ENCODE measurements at places on chromosomes 11 and 22.

GRCh38 chr22:27460591-27461347 lies 340.8 kb downstream of the MN1 start:
- no peak for DNase-seq

- no peak for DNase-seq
Measured at GRCh38 chr11:70244698-70245097, 25.8 kb upstream of the PPFIA1 start.

DNA sequence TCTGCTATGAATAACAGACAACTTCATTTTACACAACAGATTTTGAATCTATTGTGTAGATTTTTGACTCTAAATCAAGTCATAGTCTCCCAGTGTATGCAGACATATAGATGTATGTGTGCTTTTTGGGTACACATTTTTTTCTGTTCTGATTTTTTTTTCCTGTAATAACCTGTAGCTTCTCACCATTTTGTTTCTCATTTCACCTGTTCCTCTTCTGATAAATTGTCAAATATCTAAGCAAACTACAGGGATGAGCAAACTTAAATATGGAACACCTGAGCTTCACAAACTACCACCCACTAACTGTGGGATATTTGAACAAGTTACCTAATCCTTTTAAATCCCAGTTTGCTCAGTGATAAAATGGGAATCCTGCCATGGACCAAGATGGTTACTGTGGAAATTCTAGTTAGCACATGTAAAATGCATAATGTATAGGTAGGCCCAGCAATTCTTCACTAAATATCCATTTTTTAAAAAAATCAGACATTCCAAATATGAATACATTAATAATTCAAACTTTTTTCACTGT lies 15.7 kb downstream of the LGR4 start:
- no peak for DNase-seq

GRCh38 chr22:46580940-46581537 lies 39.1 kb upstream of the GRAMD4 start:
- no peak for DNase-seq

GRCh38 chr11:32566517-32566916 lies 17.1 kb upstream of the EIF3M start:
- DNase-seq, result no peak

DNA sequence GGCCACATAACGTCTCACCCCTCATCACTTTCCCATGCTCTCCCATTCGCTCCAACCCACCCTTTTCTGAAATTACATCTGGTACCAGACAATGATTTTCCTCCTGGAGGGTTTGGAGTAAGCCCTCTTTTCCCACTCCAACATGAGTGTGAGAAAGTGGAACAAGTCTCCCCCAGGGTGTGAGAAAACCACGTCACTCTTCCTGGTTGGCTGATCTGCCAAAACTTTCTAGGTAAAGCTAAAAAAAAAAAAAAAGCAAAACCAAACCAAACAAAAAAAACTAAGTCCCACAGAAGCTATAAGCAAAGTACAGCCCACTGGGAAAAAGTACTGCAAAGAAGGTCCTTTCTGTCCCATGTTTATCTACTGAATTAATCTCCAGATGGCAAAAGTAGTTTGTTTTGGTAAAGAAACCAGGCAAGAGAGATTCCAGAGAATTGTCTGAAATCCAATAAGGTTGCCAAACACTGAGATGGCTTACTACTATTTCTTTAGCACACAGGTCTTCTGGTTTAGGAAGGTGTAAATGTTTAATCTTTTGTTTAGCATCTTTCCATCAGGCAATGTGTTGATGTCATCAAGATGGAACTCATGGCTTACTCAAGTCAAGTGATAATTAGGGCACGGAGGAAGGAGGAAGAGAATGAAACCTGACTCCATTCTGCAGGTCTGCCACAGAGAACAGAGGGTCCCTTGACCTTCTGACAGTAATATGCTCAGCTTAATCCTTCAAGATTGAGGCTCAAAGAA lies 395.6 kb downstream of the LARGE1 start:
- no peak for DNase-seq

DNA sequence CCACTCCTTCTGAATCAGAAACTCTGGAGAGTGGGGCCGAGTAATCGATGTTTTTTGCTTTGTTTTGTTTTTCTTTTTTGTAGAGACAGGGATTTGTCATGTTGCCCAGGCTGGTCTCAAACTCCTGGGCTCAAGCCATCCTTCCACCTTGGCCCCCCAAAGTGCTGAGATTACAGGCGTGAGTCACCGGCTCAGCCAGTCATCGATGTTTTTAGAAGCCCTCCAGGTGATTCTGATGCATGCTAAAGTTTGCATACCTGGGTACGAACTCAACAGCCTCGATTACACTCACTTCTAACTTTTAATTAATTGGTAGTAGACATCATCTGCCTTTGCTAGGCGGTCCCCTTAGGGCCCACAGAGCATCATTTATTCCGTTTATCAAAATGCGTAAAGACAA lies 50.3 kb downstream of the C11orf71 start:
- no peak for DNase-seq

DNA sequence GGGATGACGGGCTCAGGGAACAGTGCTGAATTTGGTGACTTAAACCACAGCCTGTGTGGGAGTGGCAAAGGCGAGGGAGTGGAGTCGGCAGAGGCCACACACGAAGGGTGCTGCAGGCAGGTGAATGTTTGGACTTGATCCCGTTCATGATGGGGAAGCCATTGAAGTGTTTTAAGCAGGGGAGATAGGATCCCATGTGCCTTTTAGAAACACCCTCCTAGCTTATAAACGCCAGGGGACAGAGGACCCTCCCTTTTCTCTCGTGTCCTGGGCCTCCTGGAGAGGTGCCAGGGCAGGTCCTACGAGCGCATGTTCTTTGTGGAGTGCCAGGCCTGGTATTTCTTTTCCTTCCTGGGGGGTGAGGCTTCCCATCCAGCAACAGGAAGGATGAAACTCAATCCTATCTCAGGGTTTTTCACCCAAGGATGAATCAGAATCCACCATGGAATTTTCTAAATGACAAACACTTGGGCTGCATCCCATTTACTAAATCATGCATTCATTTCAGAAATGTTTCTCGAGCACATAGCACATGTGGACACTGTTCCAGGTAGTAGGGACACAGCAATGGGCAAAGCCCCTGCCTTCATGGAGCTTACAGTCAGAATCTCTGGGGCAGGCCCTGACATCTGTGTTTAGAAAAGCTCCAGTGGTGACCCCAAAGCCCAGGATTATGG lies 59.6 kb downstream of the CHRDL2 start:
- no peak for DNase-seq

DNA sequence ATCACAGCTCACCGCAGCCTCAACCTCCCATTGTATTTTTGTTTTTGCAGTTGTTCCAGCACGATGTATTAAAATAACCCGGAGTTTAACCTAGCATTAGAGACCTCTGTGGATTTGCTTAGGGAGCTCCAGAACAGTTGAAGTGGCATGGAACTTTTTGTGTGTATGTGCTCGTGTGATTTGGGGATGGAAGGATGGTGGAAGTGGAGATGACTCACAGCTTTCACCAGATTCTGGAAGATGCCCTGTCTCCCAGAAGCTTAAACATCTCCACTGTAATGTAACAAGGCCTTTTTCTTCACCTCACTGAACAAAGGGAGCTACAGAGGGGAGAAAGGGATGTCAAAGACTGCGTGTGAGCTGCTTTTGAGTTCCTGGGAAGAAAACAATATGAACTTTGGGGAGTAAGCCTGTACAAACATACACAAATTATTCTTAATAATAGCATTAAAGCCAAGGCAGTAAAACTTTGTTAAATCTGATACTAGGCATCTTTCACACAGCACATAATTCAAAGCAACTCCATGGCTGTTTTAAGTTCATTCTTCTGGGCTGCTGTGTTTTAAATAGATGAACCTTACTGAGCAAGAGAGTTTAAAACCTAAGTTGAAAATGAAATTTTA lies 226.4 kb downstream of the ADAMTS15 start:
- no peak for DNase-seq

GRCh38 chr11:129935723-129936122 lies 40.3 kb upstream of the NFRKB start:
- DNase-seq, result no peak

- DNase-seq, result no peak
Measured at GRCh38 chr11:87437844-87438223, 400.1 kb downstream of the TMEM135 start.

DNA sequence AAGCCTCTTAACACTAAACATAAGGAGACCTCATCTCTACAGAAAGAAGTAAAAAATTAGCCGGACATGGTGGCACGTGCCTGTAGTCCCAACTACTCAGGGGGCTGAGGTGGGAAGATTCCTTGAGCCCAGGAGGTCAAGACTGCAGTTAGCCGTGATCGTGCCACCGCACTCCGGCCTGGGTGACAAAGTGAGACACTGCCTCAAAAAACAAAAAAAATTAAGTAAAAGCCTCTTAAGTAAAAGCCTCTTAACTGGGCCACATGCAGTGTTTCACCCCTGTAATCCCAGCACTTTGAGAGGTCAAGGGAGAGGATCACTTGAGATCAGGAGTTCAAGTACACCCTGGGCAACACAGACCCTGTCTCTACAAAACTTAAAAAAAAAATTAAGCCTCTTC lies 25.7 kb downstream of the CELF1 start:
- DNase-seq, result no peak

GRCh38 chr22:31286360-31287255 lies 5.7 kb downstream of the PIK3IP1 start:
- DNase-seq, result peak; percentile 61

- DNase-seq, result no peak
Measured at GRCh38 chr11:45390407-45390806, 104.3 kb upstream of the SYT13 start.

GRCh38 chr11:75583718-75584658 lies 21.9 kb downstream of the SERPINH1 start:
- DNase-seq, result no peak

DNA sequence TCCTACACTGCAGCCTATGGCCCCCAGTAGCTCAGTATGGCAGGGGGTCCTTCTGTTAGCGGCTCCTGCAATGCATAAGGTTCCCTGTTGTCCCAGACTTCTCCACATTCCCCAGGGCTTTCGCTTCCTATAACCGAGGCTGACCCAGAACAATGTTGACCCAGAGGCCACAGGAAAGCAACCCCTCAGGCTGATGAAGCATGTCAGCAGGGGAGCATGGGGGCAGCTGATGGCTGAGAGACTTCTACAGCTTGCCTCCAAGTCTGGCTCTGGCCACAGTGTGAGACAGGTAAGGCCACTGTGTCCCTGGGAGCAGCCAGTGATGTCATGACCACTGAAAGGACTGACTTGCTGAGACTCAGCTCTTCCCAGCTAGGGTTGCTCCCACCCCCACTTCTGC lies 12.5 kb upstream of the PPFIBP2 start:
- DNase-seq, result no peak

DNA sequence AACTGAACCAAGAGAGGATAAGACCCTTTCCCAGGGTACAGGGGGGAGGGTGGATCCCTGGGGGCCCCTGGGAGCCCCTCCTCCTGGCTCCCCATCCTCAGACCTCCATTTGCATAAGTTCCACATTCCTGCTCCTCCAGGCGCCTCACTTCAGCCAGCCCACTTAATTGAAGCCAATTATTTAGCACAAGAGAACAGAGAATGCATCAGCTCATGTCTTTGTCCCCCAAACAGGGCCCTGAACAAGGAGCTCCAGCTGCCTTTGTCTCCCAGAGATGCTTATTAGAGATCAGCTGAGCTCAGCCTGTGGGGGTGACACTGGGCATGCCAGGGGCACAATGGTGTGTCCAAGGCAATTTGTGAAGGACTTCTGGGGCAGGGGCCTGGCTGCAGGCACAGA lies 89.9 kb upstream of the PRDM11 start:
- no peak for DNase-seq

DNA sequence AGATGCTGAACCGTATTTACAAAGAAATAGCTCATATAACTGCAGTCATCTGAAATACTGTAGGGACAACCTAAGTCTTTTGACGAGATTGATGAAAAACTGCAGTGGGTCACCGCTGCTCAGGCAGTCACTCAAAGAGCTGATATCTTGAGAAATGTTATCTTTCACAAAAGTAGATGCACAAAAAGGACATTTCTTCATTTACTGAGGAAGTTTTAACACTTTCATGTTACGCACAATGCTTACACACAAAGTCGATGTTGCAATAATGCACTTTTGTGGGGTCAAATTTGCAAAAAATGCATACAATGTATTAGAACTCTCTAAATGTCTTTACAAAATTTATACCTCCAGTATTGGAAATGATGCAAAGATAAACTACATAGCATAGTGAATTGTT lies 16.2 kb upstream of the OR10V1 start:
- no peak for DNase-seq

- no peak for DNase-seq
Measured at GRCh38 chr22:47395481-47395880, 633.0 kb downstream of the TBC1D22A start.

DNA sequence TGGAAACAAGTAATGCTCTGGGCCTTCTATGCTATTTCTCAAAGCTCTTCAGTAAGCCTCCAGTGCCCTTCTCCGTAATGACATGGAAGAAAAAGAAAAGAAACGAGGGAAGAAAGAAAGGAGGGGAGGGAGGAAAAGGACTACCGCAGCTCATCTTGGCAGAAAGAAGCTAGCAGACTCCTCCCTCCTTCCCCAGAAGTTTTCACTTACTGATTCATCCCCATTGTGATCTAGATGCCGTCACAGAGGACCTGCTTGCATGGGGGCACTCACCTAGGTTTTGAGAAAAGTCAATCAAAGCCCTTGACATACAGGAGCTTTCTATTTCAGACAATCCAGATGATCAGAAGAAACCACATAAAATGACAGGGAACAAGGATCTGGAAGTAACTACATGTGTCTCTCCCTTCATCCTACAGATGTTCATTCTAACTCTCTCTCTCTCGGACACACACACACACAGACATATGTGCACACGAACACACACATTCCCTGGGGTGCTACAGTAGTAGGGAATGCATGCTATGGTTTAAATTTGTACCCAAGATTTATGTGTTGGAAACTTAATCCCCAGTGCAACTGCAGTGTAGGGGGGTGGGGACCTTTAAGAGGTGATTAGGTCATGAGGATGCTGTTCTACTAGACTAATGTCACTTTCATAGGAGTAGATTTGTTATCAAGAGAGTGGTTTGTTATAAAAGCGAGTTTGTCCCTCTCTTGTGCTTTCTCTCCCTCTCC lies 37.6 kb upstream of the RCN1 start:
- no peak for DNase-seq

- DNase-seq, result no peak
Measured at GRCh38 chr11:122229481-122230384, 113.7 kb upstream of the BLID start.

- DNase-seq, result peak; percentile 67
Measured at GRCh38 chr11:1870721-1871466, 18.0 kb downstream of the LSP1 start.

- no peak for DNase-seq
Measured at GRCh38 chr11:82733444-82734119, at the start of gene FAM181B. FAM181B (minus strand) TSS chr11:82733864; CDS start chr11:82733729, 135 bp downstream.

DNA sequence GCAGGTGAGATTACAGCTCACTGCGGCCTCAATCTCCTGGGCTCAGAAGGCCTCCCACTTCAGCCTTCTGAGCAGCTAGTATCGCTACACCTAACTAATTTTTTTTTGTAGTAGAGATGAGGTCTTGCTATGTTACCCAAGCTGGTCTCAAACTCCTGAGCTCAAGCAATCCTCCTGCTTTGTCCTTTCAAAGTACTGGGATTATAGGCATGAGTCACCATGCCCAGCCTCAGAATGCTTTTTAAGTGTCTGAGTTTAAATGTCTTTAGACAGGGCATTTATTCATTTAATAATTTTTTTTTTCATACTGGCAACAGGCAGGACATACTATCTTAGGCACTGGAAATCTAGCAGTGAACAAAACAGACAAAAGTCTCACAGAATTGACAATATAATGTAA lies 27.7 kb downstream of the LRP4 start:
- DNase-seq, result no peak

All from immature natural killer cell (primary cell).